ENCODE measurements at places on chromosomes 11 and 22.

DNA sequence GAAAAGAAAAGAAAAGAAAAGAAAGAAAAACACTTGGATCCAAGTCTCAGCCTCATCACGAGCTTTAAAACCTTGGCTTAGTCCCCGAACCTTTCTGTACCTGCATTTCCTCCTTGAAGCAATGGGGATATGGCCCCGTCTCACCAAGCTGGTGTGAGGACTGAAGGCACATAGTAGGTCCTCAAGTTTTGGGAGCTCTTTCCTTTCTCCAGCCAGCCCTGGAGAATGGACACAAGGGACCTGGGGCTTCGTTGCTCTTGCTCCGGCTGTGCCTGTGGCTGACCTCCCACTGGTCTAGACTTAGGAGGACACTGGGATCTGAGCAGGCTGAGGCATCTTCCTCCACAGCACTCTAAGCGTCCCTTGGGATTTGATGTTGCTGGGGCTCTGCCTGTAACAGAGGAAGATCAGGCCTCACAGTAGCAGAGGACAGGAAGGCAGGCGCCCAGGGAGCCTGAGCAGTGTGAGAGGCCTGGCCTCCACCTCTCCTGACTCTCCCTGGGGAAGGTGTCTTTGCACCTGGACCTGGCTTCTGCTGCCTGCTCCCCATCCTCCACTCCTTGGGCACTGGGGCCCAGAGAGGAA, 32.8 kb downstream of the KCNC1 start:
- peak; percentile 13 for DNase-seq

DNA sequence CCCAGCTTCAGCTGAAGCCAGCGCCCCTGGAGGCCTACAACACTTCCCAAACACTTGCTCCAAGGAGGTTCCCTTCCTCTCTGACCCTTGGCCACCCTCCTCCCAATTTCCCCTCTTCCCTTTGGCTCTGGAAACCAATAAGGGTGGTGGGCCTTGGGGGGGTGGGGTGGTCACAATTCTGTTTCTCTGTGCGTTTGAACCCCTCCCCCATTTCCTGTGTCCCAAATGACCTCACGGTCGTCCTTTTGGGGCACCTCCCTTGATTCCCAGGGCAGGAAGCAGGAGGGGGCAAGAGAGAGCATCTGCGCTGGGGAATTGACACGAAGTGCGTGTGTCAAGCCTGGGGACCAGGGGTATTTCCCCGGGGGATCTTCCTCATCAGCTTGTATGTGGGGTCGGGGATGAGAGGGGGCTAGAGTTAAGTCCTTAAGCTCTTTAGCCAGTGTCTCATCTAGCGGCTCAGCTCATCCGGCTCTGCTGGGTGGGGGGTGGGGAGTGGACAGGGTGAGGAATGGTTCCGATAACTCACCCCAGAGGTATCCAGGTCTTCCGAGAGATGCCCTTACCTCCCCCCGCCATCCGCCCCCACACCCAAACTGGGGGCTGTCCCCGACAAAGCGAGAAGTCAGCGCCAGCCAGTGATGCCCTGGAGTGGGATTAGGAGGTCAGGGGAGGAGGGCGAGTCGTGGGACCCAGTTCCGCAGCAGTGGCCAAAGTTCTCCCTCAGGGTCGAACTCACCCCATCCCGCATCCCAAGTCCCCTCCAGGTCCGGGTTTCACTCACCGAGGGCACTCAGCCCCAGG, 587 bp downstream of the ESAM start:
- DNase-seq: no peak

DNA sequence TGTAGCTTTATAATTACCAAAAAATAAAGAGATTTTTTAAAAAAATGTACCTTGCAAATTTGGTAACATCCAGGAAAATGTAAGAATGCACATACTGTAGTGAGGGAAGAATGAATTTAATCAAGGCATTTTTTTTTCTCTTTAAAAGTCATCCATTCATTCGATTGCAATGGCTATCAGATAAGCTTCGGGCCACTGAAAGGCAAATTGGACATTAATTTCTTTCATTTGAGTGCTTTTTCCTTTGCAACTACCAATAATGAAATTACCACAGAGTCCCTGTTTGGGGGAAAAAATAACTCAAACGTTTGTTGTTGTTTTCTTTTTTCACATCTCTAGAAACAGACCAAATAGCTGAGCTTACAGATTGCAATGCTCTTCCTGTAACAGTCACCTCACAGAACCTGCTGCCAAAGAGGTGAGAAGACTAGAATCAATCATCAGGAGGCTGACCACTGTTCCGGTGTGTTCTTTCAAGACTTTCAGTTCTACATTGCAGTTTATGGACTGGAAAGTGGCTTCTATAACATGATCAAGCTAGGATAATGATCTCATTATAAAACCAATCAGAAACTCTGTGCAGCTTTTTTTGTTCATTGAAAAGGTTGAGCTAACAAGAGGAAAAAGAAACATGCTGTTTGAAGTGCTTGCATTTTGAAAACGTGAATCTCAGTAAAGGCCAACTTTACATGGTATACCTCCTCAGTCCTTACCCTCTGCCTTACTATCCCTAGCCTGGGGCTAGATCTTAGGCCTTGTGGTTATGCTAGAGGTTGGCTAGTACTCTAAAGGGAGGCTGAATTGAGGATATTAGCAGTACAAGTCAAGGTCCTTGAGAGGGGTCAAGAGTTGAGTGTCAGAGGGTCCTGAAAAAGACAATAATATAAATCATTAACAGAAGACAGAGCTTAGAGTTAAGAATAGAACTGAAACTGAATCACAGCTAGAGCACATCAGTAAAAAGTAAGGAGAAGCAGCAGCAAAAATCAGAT, 1276.1 kb downstream of the LRRC4C start:
- no peak for DNase-seq

- no peak for DNase-seq
These were observed 65.0 kb downstream of the SLC36A4 start for GRCh38 chr11:93132836-93133235.

DNA sequence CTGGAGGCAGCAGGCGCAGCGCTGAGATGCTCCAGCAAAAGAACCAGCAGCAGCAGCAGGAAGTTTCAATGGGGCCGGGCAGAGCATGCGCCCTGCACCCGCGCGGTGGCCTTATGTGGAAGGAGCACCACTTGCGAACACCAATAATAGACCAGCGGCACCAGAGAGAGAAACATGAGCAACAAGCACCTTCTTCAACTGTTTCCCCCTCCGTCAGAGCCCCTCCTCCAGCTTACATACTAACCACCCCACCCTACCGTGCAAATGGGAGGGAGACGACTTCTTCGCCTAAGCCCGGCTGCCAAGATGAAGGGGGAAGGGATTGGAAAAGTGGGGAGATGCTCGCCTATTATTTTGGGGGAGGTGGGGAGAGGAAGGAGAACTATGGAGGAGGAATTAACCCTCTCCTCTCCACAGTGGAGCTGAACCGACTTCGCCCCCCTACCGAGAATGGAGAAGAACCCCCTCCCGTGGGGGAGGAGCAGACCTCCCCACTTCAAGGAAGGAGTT, 1.1 kb downstream of the RSF1 start:
- DNase-seq: peak; percentile 92

- DNase-seq: peak; percentile 11
These were observed 10.0 kb downstream of the TBX1 start for GRCh38 chr22:19770349-19771220.

DNA sequence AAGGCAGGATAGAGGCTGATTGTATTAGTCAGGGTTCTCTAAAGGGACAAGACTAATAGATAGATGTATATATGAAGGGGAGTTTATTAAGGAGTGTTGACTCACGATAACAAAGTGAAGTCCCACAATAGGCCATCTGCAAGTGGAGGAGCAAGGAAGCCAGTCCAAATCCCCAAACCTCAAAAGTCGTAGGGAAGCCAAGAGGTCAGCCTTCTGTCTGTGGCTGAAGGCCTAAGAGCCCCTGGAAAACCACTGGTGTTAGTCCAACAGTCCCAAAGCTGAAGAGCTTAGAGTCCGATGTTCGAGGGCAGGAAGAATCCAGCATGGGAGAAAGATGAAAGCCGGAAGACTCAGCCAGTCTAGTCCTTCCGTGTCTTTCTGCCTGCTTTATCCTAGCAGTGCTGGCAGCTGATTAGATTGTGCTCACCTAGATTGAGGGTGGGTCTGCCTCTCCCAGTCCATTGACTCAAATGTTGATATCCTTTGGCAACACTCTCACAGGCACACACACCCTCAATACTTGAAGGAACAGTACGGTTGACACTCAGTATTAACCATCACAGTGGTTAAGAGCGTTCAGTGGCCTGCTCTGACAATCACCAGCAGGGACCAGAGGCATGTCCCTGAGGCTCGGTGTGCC, 135.6 kb downstream of the CSNK2A3 start:
- peak; percentile 45 for DNase-seq

DNA sequence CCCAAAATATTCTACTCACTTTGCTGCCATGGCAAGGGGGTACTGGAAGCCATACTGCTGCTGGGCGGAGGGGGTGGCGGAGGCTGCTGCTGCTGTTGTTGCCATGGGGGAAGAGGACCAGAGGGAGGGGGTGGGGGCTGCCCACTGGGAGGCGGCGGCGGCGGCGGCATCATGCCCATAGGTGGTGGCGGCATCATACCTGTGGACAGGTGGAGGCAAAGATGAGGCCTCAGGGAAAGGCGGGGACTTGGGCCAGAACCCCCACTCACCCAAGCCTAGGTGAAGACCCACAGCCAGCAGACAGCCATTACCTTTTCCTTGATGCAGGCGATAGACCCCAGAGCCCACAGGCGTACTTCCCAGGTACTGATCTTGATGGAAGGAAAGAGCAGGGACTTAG, 7.1 kb upstream of the PYGM start:
- no peak for DNase-seq

DNA sequence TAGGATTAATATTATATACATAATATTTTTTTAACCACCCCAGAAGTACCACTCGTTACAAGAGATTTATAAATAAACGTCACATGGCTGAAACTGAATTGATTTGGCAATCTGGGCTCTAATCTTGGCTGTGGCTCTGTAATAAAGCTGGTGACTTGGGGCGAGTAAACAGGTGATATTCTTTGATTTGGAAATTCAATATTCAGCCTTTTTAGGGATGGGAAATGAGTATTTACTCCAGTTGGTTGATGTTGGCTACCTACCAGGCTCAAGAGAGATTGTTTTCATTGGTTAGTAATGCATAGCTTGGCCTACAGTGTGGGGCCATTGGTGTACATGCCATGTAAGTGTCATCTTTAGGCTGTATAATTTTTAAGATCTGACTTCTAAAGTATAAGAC, 117.7 kb upstream of the SORL1-AS1 start:
- no peak for DNase-seq

Measured in right hindlimb (tissue), 1 donor.